ENCODE measurements at places on chromosomes 2 and 18. TPM values are rescaled to one million over a fixed set of nuclear protein-coding genes. Genes with fewer than 3 reads are reported as not detected.

The GREB1 gene
- total RNA-seq: 0.96 TPM

The LOXHD1 gene
- not detected for total RNA-seq

The CRYGC gene
- total RNA-seq: not detected

The CHRNG gene
- total RNA-seq: not detected

The THSD7B gene
- total RNA-seq: 4.2 TPM
